ENCODE measurements at places on chromosomes 5 and 9. TPM values are rescaled to one million over a fixed set of nuclear protein-coding genes. Genes with fewer than 3 reads are reported as not detected.
A peak's percentile ranks its signal among the peaks of the same experiment; 100 is the strongest.

Gene GFI1B
- total RNA-seq, result not detected

DNA sequence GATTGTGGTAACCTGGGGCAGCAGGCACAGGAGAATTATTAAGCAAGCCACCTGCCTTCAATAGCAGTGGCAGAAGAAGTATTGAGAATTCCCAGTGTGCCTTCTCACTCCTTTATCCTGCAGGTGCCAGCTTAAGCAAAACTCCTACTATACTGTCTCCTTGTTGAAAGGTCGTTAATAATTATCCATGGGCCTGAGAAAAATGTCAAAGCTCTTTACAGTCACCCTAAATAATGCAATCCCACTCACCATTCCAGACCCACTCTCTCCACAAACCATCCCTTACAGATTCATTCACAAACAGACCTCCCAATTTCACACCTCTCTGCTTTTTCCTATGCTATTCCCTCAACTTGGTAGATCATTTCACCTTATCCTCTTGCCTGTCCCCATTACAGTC is 161.5 kb upstream of the TRIM32 start:
- no peak for DNase-seq
- H3K27ac ChIP-seq, result no peak overlapping the region
- no peaks in the 10 kb centered on the region for H3K27me3 ChIP-seq
- H3K36me3 ChIP-seq, result no peaks in the 10 kb centered on the region
- H3K4me1 ChIP-seq, result no peaks in the 10 kb centered on the region
- no peak overlapping the region for H3K4me3 ChIP-seq

- no peak for DNase-seq
- no peak overlapping the region for H3K27ac ChIP-seq
- no peaks in the 10 kb centered on the region for H3K27me3 ChIP-seq
- no peak overlapping the region for H3K4me3 ChIP-seq
These were observed 237.0 kb downstream of the TENT4A start for GRCh38 chr5:6950250-6950649.

Gene COL5A1
- 6.3 TPM for total RNA-seq

- no peaks in the 10 kb centered on the region for H3K27me3 ChIP-seq
- peak overlapping the region; percentile 75 for H3K27ac ChIP-seq
- H3K4me1 ChIP-seq, result peaks cover 11% of the 10 kb centered on the region
- no peaks in the 10 kb centered on the region for H3K36me3 ChIP-seq
- H3K4me3 ChIP-seq, result peak overlapping the region; percentile 79
These were observed 9.3 kb upstream of the GRIN1 start for GRCh38 chr9:137129456-137130175.
